Liver (tissue), 10 donors: ENCODE measurements at places on chromosomes 2 and 18. TPM values are rescaled to one million over a fixed set of nuclear protein-coding genes. Genes with fewer than 3 reads are reported as not detected.

Gene MRPL44
- 27.8 TPM for polyA plus RNA-seq

Gene VWA3B
- polyA plus RNA-seq, result 0.08 TPM

Gene RAB6C
- polyA plus RNA-seq, result not detected

Gene CHRNG
- polyA plus RNA-seq, result not detected

Gene CRYBA2
- polyA plus RNA-seq, result not detected

DNA sequence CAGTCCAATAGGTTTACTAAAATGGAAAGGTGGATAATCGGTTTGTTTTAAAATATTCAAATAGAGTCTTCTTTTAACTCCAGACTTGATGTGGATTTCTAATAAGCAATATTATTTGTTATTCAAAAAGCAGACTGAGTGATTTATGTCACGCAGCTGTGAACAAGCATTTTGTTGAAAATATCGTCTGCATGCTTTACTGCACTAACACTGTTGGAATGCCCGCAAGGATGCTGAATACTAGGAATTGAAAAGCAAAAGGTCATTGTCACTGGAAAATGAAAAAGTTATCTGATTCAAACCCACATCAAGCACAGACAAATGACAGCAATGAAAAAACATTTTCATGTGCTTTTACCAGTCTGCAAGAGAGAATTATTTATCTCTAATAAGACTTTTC lies 31.1 kb downstream of the CHN1 start:
- DNase-seq, result no peak

DNA sequence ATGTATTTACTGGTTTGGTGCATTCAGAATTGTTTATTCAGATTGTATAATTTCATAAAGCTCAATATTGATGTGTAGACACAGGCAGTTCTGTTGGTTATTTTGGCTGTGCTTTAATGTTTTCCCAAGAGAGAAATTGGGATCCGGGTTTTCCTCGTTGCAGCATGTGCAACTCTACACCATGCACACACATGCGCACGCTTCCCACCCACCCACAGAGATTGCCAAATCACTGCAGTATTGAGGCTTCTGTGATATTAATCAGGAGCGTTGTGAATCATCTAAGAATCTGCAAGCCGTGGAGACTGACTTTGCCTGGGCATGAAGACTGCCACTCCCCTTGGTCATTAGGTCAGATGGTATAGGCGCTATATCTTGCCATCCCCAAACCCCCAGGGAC lies 571.5 kb downstream of the SLC4A3 start:
- no peak for DNase-seq

- no peak for DNase-seq
These were observed 175.8 kb upstream of the PIEZO2 start for GRCh38 chr18:11324956-11325882.

DNA sequence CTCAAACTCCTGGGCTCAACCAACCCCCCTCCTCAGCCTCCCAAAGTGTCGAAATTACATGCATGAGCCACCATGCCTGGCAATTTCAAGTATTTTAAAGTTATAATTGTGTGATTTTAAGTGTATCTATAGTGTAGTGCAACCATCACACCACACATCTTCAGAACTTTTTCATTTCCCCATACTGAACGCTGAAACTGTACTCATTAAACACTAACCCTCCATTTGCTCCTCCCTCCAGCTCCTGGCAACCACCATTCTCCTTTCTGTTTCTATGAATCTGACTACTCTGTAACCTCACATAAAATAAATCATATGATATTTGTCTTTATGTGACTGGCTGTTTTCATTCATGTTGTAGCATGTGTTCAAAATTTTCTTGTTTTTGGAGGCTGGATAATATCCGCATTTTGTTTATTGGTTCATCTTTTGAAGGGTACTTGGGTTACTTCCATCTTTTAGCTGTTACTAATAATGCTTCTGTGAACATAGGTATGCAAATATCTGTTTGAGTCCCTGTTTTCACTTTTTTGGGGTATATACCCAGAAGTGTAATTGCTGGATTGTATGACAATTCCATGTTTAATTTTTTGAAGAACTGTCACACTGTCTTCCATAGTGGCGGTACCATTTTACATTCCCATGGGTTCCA lies 188.2 kb downstream of the PLCL1 start:
- DNase-seq, result no peak

DNA sequence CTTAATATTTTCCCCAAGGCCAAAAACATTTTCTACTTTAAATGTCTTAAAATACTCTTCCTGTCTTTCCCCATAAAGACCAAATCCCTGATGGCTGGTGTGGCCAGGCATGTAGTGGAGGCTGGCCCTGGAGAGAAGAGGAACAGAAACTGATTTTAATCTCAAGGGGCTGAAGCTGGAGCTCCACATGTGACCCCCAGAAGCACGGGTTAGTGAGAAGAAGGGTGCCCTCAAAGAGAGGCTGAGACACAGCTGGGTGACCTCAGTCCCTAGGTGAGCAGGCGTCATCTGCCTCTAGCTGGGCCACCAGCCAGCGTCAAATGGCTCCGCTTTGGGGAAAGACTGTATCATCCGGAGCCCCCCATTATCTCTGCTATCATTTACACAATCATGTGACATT lies 19.3 kb upstream of the TMEM18 start:
- DNase-seq, result no peak

DNA sequence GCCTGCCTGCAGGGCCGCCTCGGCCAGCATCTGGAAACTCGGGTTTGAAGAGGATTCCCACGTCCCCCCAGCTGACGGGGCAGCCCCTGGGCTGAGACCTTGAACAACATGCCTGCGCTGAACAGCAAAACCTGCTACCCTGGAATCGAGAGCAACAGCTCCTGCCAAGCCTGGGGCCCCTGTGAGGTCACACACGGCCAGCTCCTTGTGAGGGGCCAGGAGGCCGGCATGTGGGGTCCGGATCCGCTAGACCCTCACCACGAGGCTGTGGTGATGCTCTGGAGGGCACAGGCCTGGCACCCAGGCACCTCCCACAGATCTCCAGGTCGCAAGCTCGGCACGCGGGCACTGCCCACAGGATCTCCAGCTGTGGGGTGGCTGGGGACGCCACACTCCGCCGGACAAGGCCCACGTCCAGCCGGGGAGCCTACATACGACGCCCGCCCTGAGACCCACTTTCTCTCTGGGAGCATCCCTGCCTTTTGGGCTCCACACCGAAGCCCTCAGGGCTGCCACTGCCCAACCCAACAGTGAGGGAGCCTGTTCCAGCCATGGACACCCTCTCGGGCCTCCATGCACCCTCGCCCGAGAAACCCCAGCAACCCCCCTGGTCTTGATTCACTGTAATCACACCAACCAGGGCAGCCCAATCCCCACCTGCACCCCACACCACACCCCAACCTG lies 34.1 kb downstream of the SLC66A2 start:
- DNase-seq, result no peak
